ENCODE measurements at places on chromosomes 6 and 20.

- DNase-seq = no peak
These were observed 42.3 kb downstream of the STK38 start for GRCh38 chr6:36504982-36505381.

- no peak for DNase-seq
These were observed 7.5 kb upstream of the RBM38 start for GRCh38 chr20:57383447-57384347.

DNA sequence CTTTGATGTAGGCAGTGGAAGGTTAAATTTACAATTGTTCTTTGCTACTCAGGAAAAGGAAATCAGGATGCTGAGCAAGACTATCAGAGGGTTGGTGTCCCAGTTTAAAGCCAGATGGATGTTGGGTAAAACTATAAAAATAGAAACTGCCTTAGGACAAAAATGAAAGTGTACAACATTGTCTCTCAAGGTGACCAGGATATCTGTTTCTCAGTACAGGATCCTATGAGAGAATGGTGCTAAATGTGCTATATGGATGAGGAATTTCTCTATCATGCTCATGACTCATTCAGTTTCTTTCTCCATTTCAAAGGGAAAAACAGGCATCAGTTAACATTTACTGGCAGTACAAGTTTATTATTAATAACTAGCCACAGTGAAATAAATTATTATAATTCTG, 534.2 kb upstream of the GJE1 start:
- DNase-seq = no peak

- DNase-seq = no peak
These were observed 6.8 kb downstream of the FOXF2 start for GRCh38 chr6:1395941-1396908.

DNA sequence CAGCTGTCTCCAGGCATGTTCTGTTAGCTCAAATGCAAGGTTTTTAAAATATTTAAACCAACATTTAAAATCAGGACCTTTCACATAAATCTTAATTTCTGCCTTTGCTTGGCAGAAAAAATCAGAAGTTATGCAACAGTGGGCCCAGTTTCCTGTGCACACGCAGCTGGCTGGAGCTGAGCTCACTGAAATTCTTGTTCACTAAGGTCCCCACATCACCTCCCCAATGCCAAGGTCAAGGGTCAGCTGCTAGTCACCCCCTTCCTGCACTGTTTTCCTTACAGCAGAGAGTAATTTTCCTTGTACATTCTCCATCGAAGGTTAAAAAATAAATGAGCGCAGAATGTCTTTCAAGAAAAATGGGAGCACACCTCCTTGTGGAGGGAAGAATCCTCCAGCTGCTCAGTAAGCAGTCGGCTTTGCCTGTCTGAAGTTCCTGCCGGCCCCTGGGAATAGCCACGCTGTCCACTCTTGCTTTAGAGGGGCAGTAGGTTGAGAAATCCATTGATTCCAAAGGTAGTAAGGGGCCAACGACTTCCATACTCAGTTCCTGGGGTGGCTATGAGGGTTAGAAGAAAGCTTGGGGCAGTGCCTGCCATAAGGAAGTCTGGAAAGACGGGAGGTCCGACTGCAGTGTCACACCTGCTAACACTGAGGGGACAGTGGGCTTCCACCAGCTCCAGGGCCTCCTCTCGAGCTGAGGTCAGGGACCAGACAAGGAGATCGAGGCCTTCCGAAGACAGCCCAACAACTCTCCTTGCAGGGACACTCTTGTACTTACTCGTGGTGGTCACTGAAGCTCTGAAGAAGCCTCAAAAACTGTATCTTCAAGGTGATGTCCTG, 56.8 kb downstream of the MYH7B start:
- no peak for DNase-seq

DNA sequence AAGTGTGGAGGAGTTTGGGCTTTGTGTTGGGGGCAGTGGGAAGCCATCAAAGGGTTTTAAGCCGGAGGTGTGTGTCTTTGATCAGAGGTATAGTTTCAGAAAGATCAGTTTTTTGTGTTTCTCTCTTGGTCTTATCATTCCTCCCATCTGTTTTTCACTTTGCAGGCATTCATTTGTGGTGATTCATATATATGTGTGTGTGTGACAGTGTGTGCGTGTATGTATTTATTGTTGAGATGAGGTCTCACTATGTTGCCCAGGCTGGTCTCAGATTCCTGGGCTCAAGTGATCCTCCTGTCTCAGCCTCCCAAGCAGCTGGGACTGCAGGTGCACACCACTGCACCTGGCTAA, 11.1 kb upstream of the SERINC3 start:
- no peak for DNase-seq

- DNase-seq = no peak
These were observed 848.8 kb upstream of the MAP3K7 start for GRCh38 chr6:91435630-91436029.

- DNase-seq = no peak
These were observed 12.6 kb downstream of the MCM3 start for GRCh38 chr6:52271852-52272460.

DNA sequence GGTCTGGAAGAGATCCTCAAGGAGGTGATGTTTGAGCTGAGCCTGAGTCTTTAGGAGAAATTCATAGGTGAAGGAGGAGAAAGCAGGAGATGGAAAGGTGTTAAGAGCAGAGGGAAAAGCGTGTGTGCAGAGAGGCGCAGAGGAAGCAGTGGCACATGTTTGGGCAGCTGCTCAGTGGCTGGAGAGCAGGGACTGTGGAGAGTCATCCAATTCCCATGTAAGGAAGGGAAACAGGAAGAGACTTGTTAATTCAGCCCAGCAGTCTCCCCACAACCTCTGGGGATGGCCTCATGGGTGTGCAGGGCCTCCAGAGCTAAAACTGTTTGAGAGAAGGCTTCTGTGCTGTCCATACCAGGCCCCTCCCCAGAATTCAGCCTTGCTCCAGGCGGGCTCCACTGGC, 16.2 kb downstream of the AAR2 start:
- no peak for DNase-seq

DNA sequence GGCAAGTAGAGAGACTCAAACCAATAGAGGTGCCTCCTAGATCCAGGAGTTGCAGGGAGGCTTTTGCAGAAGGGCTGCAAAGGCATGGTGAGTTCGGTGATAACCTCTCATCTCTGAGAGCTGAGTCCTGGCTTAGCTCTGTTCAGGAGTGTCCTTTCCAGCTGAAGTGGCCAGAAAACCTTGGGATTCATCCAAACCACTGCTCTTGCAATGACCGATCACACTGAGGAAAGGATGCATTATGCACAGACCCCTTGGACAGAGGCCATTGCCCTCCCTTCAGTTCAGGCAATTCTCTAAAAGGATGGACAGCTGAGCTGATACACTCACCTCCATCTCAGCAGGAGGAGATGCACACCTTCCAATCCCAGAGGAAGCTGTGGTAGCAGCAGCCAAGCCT, 158.8 kb upstream of the ENPP5 start:
- DNase-seq = no peak

DNA sequence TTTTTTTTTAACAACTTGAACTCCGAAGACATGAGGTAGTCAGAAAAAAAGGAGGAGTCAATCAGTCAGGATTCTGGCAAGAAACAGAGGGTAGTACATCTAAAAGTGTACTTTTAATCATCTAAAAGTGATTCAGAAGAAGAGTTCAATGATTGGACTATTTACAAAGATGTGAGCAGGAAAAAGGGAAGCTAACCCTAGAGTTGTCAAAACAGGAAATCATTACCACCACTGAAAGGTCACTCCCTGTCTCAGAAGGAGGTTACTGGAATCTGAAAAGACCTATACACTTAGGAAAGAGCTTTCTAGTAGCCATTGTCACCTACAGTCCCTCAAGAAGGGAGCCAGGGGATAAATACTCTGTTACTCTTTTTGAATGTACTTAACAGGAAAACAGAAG, 16.7 kb upstream of the LMBRD1 start:
- DNase-seq = no peak

GRCh38 chr6:156953479-156954146, 176.4 kb downstream of the ARID1B start:
- DNase-seq = peak; percentile 95

DNA sequence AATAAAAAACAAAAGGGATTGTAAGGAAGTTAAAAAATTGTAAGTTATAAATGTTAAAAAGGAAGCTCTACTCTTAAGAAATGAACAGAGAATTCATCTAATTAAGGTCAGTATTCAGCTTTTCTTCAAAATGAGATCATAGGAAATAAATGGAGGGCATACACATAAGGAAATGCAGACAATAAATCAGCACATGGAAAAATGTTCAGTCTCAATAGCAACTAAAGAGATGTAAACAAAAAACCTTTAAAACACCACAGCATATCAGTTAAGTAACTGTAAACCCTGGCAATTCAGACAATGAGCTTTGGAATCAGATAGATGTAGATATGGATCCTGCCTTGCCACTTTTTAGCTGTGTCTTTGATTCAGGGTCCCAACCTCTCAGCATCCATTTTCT, 24.0 kb upstream of the CLIC5 start:
- no peak for DNase-seq

- no peak for DNase-seq
These were observed 156.4 kb downstream of the MBOAT1 start for GRCh38 chr6:20055916-20056315.

GRCh38 chr6:25042036-25042521, 106.3 kb upstream of the RIPOR2 start:
- no peak for DNase-seq

DNA sequence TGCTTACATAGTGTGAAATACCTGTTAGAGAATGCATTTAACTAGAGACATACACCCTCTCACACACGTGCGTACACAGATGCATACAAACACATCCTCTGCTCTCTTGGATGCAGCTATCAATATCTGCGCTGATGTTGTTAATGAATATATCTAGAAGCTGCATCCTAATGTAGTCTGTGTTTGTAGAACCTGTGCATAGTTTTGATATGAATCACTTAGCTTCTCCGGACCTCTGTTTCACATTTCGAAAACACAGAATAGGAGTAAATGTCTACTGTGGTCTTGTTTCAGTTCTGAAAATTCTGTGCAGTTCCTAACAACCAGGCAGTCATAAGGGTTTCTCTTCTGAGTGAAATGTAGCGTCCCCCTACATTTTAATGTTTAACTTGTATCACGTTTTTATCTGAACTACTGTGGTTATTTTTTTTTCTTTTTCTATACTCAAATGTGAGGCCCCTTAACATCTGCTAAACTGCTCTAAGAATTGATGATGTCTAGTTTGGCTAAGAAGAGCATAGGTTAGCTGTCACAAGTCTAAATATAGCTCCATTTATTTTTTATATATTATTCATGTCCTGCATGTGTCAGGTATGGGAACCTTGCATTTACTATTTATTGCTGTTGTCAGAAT, 254.5 kb downstream of the TMEM242 start:
- DNase-seq = peak; percentile 31

GRCh38 chr20:2386516-2387179, 5.9 kb downstream of the TGM6 start:
- peak; percentile 94 for DNase-seq

GRCh38 chr20:60268491-60268890, 310.3 kb downstream of the CDH26 start:
- peak; percentile 38 for DNase-seq

DNA sequence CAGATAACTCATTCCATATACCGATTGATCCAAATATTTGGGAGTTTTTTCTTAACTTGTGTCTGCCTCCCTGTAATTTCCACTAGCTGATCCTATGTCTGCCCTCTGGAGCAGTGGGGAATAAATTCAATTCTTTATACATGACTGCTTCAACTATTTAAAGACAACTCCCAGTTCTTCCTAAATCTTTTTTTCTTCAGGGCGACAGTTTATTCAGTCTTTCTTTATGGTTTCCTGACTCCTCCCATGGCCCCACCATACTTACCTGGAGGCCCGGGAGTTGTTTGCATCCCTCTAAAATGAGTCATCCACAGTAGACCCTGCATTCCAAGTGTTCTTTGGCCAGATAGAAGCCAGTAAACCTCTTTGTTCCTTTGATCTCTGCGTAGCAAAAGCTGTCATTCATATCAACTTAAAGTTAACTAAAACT, 73.6 kb downstream of the LCA5 start:
- DNase-seq = peak; percentile 69

DNA sequence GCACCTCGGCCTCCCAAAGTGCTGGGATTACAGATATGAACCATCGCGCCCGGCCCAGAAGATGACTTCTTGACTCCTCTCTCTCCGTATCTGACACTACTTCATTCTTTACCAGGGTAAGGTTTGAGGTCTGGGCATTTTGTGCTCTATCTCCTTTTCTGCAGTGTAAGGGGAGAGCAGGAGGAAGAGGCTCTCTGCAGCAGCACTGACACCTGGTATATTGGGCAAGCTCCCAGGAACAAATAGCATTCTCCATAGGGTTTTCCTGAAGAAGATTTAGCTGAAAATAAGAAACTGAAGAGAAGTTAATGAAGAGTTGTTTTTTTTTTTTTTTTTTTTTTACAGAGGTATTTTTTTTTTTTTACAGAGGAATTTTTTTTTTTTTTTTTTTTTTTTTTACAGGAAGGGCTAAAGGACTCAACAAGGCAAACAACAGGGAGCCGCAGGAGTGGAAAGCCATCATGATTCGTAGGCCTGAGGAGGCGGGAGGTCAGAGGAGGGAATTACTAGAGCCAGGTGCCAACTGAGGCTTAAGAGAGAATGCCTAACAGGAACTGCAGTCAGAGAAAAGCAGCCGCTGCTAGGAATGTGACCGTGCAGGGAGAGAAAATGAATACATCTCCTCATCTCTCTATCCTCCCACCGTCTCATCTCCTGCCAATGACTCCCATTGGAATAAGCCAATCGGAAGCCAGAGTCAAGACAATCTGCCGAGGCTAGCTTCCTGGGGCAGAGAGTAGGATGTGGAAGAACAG, 34.7 kb upstream of the ADGRF4 start:
- DNase-seq = no peak

- DNase-seq = no peak
These were observed 14.6 kb downstream of the TMEM151B start for GRCh38 chr6:44284867-44285266.

GRCh38 chr6:136677822-136678221, 114.5 kb downstream of the MAP3K5 start:
- no peak for DNase-seq

DNA sequence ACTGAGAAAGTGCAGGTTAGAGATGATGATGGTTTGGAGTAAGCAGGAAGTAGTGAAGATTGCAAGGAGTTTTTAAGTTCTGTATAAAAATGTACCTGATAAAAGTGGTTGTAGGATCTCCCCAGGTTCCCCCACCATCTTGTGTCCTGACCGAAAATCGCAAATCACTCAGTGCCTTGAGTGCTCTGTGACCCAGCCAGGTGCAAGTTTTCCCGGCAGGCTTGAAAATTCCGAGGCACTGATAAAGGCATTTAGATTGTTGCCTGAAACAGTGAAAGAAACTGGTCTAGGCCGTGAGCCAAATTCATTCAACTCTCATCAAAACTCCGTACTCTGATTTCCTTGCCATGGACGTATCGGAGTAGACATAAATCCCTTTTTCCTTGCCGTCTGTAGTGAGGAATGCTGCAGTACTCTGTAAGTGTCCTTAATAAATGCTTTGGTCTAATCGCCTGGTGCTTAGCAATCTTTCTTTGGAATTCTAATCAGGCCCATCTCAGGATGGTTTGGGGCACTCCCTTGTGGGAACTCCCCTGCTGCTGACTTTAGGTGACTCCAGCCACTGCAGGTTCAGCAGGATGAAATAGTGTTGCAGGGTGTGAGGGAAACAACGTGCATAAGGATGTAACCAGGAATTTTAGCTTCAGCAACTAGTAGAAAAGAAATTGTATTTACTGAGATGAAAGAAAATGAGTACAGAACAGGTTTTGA, 1199.8 kb upstream of the MAP3K7 start:
- DNase-seq = no peak
